ENCODE measurements at places on chromosomes 7 and 10.

DNA sequence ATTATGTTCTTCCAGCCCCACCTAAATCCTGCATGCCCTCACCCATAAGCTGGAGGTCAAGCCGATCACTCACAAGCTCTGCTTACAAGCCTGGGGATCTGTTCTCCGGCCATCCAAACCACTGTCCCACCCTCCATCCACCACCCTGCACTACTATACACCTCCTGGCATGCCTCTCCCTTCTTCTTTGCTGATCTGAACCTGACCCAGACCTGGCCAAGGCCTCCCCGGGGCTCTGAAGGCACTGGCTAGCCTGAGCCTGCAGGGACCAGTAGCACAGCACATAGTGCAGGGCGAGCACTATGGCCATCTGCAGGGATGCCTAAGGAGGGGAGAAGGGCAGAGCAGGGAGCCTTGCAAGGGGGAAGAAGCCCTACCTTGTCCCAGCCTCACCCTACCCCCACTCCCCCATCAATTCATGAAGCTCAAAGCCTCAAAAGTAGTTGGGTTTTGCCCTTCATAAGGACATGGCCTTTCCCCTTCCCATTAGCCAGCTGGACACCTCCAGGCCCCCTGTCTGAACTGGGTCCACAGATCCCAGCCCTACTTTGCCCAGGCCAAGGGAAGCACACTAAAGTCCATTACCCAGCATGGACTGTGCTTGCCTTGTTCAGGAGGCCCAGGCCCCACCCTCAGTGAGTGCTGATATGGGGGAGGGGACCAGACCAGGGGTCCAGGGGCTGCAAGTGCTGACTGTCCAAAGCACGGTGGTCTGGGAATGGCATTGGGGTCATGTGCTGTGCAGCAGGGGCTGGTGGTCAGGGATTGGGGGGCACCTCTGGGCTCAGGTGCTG is 29.6 kb downstream of the CHAT start:
- DNase-seq = no peak

GRCh38 chr7:152553671-152554317 is 118.0 kb upstream of the KMT2C start:
- no peak for DNase-seq

GRCh38 chr7:89826557-89826956 is 327.7 kb upstream of the STEAP1 start:
- no peak for DNase-seq

- no peak for DNase-seq
Measured at GRCh38 chr10:72421885-72422540, 67.3 kb upstream of the DNAJB12 start.

- DNase-seq = no peak
Measured at GRCh38 chr10:30821994-30822692, 192.6 kb upstream of the LYZL2 start.

DNA sequence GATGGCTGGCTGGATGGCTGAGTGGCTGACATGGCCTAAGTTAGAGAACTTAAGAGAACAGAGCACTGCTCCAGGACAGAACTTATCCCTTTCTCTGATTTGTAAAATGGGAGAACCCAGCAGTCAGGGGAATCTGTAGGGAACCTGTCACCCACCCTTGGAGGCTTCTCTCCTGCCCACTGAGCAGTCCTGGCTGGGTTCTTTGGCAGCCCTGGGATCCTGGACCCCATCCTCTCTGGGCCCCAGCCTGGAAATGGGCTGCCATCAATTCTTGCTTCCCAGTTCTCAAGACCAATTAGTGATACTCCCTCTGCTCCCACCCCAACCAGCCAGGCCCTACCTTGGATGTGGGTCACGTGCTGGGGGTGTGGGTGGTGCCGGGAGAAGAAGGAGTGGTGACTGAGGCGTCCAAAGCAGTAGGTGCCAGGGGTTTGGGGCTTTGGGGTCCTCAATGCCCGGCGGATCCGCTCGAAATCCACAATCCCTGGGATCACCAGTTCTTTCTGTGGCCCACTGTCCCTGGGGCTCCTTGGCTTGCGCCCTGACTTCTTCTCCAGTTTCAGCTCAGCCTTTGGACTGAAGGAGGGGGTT is 3.6 kb downstream of the TBATA start:
- DNase-seq = no peak

DNA sequence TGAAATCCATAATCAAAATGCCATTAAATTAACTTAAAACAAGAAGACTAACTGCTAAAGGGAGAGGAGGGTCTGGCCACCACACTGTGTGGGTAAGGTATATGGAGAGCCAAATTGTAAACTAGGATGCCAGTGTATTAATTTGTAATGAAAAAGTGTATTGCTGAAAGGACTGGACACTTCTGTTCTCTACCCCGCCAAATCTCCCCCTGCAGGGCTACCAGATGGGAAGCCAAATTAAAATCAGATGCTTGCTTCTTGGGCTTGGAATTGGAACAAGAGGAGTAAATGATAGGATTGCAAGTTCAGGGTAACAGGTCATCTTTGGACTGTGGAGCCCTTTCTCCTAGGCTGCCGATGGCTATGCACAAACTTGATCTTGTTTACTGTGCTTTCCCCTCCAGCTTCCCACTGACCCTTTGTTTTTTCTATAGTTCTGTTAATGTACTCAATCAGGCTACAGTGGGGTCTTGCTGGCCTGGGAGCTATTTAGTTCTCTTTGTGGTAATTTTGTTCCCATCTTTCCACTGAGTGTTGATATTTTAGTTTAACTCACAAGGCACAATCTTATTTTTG is 932.1 kb upstream of the C7orf33 start:
- no peak for DNase-seq

Data from midbrain (tissue), 1 donor.